ENCODE measurements at places on chromosomes 6 and 20.

DNA sequence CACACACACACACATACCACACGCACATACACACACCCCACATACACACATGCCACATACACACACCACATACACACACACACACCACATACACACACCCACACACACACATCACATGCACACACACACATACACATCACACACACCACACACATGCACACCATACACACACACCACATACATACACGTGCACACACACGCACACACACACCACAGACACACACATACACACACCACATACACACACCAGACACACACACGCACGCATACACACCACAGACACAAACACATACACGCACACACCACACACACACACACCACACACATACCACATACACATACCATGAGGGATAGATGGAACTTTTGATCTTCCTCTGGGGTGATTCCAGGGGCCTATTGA, 90.2 kb downstream of the DLGAP4 start:
- DNase-seq: no peak

DNA sequence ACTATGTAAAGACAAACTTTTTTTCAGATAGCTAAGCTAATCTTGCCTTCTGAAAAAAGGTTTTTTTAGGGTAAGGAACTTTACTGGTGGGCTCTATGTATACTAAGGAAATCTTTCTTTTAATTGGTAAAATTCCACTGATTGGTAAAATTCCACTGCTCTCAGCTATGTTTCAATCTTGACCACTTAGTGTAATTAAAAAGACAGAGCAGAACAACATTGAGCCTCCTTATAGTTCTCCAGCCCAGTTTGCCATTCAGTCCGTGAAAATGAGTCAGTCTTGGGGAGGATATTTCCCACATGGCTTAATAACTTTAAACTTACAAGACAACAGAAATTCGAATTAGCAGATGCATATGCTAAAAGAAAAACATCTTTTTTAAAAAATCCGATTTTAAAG, 92.7 kb downstream of the EYA4 start:
- no peak for DNase-seq

DNA sequence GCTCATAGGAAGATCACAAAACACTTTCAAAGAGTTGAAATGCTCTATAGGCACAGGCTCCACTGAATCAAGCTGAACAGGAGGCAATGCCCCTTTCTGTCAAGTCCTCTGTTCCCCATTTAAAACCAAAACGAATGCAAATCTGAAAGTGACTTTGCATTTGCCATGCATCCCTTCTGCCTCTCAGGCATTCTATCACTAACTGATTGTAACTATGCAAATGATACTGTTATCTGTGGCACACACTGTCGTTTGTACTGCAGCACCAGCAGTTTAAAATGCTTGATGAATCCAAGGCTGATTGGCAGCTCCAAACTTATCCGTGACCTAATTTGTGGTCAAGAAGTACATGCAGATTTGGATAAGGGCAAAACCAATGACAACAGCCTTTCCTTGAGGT, 1067.5 kb upstream of the MAP3K7 start:
- no peak for DNase-seq

GRCh38 chr6:3918469-3918868, 69.3 kb downstream of the FAM50B start:
- no peak for DNase-seq

DNA sequence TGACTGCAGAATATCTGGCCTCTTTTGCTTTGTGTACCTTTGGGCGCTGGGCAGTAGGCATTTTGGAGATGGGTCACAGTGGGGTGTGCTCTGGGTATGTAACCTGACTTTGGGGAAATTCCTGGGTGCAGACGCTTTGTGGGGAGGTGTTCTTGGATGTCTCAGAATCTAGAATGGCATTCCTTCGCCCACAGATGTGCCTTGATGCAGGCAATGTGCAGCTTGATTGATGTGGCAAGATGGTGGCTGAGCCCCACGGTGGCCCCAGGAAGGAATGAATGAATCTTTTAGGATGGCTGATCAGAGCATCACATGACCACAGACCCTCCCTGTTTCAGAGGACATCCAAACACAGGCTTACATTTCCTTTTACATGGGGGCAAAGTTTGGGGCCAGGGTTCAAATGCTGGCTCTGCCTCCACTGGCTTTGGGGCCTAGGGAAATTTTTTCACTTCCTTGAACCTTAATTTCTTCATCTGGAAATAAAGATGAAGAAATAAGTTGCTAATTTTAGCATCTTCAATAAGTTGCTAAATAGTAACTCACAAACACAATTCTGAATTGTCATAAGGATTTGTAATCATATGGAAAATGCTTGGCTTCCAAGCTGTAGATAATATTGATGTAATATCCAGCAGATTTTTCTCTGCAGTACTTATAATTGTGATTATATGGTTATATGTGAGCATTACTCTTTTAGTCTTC, 5.6 kb downstream of the PPP1R16B start:
- DNase-seq: no peak

- no peak for DNase-seq
These were observed 49.7 kb upstream of the STK35 start for GRCh38 chr20:2051946-2052345.

All from activated CD4-positive, alpha-beta T cell treated with anti-CD3 and anti-CD28 coated beads for 48 hours (primary cell).